ENCODE measurements at places on chromosomes 11 and 22. TPM values are rescaled to one million over a fixed set of nuclear protein-coding genes. Genes with fewer than 3 reads are reported as not detected.

The ADSL gene
- 118 TPM for total RNA-seq

The SLC25A18 gene
- 0.09 TPM for total RNA-seq

The CCDC89 gene
- total RNA-seq = 3.3 TPM

The TRIM49C gene
- total RNA-seq = not detected

The TMA7B gene
- total RNA-seq = not detected

The FOLR2 gene
- not detected for total RNA-seq

The TEX54 gene
- total RNA-seq = not detected

The ISX gene
- not detected for total RNA-seq

The SDHAF2 gene
- total RNA-seq = 47.0 TPM

The KCNK4 gene
- not detected for total RNA-seq

The CCDC188 gene
- total RNA-seq = 1.3 TPM

The GDPD4 gene
- not detected for total RNA-seq

The ROBO4 gene
- 0.46 TPM for total RNA-seq

The GPR83 gene
- total RNA-seq = under 0.01 TPM

The APOA4 gene
- not detected for total RNA-seq

The PRDM11 gene
- 4.0 TPM for total RNA-seq

The ENTHD1 gene
- total RNA-seq = not detected

The MRGPRG gene
- not detected for total RNA-seq

The KIF18A gene
- total RNA-seq = 2.6 TPM

The NXPE2 gene
- total RNA-seq = 0.14 TPM

The SCGB1A1 gene
- not detected for total RNA-seq

The SCGB1D2 gene
- total RNA-seq = not detected

The OR8G5 gene
- not detected for total RNA-seq

The PTGDR2 gene
- total RNA-seq = not detected

The SPDYC gene
- not detected for total RNA-seq

The OR51B4 gene
- not detected for total RNA-seq
